ENCODE measurements at places on chromosomes 16 and 17.

- DNase-seq: no peak
Observed at GRCh38 chr17:83200751-83201150, 121.3 kb downstream of the METRNL start.

DNA sequence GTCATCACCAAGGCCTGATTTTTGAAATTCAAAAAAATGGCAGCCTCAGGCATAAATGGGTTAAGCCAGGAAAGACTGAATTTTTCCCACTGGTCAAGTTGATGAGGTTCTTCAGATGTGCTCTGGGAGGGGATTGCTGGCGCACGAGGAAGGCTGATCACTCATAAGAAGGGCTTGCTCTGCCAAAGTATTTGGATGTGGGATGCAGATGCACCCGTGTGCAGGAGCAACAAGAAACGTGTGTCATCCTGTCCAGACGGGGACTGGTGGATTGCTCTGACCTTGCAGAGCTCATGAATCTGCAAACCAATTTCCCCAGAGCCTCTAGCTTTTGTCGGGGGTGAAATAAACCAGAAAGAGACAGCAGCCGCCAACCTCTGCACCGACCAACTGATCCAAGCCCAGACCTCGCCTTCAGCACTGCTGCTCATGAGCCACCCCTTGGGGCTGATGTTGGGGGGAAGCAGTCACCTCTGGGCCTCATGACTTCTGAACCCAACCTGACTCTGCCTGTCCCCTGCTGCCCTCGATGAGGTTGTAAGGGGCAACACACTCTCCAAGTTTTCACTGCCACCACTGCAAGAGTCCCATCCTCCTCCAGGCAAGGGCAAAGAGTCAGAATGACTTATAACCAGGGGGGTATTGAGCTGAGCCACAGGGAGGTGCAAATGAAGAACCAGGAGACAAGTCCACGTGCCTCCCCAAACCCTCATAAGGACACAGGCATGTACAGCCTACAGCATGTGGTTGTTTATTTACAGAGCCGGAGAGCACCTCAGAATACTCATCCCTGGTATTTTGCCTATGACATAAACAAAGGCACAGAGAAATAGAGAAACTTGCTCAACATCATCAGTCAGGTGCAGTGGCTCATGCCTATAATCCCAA lies 452.0 kb downstream of the SOX9 start:
- DNase-seq: no peak

DNA sequence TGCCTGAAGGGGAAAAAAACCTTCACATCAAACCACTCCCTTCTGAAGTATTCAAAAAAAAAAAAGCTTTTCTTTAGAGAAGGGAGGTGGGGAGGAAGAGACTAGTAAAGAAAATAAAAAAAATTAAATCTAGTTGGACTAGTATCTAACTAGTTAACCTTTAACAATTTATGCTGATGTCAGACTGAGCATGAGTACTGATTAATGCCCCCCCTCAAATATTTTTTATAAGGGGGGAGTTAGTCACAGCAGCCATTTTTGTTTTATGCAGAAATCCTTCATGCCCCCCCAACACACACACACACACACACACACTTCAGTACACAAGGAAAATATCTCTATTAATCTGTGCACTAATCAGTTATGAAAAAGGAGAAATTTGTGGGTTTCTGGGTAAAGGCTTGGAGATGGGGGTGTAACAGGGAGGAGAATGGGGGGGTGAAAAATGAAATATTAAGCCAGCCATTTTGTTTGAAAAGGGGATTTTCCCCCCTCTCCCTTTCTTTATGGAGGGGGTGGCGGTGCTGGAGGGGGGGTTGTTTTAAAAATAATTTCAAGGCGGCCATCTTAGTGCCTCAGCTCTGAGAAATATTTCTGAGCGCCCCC lies 4.7 kb upstream of the CHD3 start:
- peak; percentile 73 for DNase-seq

GRCh38 chr17:57918017-57918895 lies 37.0 kb downstream of the CUEDC1 start:
- DNase-seq: no peak

DNA sequence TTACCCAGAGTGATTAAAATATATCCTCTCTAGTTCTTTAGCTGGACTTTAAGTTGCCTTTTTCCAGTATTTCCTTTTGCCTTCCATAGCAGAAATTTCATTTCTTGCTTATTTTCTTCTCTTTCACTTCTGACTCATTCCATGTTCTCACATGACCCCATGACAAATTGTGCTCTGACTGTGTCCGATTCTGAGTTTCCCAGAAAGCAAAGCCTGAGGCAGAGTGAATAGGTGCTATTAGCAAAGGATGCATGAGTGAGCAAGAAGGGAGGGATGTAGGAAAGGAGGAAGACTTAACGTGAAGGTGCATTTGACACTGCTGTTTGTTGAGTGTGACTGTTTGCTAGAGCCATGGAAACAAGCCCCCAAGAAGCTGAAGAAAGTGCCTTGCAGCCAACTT lies 82.6 kb upstream of the CNTNAP4 start:
- DNase-seq: no peak

GRCh38 chr17:22570144-22570845 lies 878.0 kb downstream of the KCNJ18 start:
- no peak for DNase-seq

GRCh38 chr16:79272141-79272577 lies 328.4 kb downstream of the MAF start:
- peak; percentile 69 for DNase-seq

GRCh38 chr17:1807890-1808289 lies 21.8 kb downstream of the SMYD4 start:
- DNase-seq: no peak

- no peak for DNase-seq
Observed at GRCh38 chr16:1874854-1875253, 2.9 kb upstream of the MEIOB start.

DNA sequence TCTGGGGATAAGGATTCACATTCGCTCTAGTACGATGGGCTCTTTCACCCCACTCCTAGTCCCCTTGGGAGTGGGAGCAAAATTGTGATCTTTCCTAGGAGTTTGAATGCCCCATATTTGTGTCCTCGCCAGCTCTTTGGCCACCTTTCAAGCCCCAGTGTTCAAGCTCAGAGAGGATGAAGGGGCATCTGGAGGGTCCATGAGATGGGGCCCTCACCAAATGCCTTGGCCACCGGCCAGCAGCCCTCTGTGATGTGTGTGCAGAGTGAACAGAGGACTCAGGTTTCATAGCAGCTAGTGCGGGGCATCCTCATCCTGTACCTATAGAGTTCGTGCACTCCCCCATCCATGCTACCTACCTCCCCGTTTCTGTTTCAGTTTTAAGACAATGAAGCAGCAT lies 140.6 kb downstream of the RAB11FIP4 start:
- no peak for DNase-seq

DNA sequence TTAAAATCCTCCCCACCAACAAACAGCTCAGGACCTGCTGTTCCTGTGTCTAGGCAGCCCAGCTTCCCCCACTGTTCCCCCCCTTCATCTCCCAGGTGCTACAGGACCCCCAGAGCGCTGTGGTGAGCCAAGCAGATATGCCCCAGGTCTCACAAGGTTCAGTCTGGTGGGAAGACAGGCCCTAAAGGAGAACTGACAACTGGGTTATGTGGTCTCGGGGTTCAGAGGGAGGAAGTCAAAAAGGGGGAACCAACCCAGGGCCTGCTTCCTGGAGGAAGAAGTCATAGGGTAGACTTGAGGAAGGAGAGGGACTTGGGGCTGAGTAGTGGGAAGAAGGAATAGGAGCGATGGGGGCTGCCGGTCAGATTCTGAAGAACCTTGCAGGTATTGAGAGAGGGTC lies 2.6 kb downstream of the RIPOR1 start:
- DNase-seq: no peak

DNA sequence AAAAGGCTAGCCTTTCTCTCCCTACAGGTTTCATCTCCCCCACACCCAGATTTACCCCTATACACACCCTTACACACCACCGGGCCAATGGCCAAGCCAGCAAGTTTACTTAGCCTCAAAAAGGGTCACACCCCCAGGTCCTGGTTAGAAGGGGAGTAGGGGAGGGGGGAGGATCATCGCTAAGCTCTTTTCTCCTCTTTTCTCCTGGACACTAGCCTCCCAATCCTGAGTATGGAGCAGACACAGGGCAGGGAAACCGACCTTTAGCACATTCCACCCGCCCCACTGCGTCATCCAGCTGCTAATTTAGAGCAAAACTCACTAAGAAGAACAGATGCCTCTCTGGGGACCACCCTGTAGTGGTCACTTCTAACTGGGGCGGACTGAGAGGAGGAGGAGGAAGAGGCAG lies 4.4 kb downstream of the ACLY start:
- no peak for DNase-seq

DNA sequence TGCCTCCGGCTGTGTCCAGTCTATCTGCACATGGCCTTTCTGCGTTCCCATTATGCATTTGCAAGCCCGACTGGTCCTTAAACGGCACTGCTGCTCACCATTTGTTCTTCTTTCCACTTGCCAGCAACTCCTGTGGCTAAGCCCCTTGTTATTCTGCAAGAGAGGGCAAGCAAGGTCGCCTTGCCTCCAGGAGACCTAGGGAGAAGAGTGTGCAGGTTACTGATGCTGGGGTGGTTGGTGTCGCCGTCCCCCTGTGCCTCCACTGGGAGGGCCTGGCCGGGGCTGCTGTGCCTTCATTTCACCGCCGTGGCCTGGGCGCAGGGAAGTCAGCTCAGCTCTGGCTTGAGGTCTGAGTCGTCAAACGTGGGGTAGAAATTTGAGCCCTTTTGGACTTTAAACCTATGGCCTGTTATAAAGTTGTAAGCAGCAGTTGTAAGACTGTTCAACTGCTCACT lies 12.7 kb downstream of the SLC6A4 start:
- no peak for DNase-seq

DNA sequence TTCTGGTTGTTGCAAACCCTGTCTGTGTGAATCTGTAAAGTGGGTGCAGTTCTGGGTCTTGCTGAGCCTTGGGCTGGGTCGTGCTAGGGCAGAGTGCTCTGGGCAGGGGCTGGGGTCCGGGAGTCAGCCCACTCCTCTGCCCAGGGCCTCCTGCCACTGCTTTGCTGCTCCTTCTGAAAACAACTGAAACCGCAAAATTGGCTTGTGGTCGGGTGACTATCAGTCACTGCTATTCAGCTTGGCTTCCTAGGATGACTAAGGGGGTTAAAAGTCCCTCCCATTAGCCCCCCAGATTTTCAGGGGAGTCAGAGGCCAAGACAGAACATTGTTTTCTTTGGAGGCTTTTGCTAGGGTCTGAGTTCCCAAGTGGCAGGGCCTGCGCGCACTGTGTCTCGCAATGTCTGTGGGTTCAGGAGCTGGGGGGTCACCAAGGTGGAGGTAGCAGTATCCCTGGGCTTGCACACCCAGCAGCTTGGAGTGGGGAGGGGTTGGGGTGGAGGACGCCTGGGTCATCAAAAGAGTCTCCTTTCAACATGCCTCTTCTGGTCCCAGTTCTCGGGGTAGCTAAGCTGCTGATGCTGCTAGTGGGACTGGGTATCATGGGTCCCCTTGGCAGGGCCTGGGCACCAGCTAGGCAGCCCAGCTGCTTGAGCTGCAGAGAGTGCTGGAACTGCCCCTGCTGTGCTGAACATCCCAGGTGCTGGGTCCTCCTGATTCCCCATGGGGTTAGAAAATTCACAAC lies 13.5 kb upstream of the TBX21 start:
- peak; percentile 62 for DNase-seq

DNA sequence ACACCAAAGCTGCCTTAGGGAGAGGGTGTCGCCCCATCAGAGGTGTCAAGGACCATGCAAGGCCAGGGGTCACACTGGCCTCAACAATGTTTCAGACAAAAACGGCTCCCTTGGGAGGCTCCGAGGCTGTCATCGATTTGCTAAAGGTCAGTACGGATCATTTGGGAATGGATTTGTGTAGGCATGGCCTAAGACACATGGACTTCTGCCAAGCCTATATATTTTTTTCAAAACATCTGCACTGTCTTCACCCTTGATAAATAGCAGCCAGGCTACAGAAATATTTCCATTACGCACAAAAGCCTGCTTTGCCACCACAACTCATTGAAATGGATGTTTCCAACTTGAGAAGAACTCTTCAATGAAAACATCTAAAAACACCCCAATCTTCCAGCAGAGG lies 10.3 kb downstream of the CUEDC1 start:
- DNase-seq: no peak

- DNase-seq: peak; percentile 76
Observed at GRCh38 chr16:1003391-1004347, 22.1 kb downstream of the SOX8 start.

DNA sequence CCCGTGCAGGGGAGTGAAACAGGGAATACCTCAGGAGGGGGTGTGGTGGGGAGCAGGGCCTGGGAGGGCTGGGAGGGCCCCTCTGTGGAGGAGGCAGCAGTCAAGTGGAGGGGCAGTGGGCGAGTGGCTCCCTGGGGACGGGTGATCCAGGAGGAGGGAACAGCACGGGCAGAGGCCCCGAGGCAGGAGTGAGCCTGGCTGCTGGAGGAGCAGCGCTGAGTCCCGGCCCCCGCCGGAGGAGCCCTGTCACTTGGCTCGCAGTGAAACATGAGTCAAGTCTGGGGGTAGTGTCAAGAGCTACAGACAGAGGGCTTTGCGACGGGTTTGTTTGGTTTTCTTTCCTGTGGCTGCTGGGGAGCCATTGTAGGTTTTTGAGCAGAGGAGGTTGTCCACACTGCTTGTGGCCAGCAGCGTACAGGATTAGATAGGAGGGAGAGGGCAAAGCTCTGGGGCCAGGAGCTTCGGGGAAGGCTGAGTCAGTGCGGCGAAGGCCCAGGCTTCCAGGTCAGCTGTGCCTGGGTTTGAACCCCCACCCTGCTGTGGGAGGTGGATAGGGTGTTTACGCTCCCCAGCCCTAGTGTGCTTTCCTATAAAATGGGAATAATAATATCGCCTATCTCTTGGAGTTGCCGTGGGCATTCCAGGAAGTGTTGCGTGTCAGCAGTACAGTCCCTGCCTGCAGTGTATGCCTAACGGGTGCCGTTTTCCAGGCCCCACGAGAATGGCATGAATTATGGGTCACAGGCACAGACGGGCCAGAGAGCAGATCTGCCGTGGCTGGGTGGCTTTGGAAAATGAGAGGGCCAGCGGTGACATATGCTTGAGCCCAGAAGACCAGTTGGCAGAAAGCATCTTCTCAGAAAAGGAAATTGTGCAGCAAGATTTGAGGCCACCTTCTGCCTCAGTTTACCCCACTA lies 115.9 kb upstream of the CIBAR2 start:
- no peak for DNase-seq

GRCh38 chr17:27609611-27610303 lies 21.2 kb upstream of the LGALS9 start:
- DNase-seq: no peak

DNA sequence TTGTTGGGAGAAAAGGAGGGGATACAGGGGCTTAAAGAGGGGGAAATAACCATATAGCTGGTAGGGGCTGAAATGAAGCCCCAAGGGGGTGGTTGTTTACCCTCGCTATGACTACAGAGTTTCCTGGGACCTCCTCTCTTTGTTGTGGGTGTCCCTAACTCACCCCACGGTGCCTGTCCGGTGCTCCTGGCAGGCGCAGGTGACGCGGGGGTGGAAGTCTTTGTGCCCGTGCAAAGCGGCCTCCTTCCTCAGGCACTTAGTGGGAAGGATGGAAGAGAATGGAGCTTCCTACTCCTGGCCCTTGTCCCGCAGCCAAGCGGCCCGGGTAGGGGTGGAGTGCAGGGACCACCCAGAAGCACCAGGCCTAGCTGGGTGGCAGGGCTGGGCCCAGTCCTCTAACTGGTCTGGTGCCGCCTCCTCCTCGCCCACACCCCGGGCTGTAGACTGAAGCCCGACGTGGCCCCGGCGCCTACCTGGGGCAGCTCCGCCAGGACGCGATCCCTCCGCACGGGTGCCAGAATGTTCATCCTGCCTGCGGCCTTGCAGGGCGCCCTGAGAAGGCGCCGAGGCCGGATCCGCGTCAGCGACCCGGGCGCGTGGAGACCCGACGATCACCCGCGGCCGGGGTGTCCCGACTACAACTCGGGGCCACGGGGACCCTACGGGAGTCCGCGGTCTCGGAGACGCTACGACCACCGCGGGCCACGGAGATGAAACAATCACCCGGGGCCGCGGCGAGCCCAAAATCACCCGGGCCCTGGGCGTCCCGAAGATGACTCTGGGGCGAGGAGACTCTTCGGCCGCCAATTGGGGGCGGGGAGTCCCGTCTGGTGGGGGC lies 709 bp downstream of the RAB34 start:
- DNase-seq: peak; percentile 21
